Fibroblast of skin of abdomen (primary cell): ENCODE measurements at places on chromosomes 1 and 21.
A peak's percentile ranks its signal among the peaks of the same experiment; 100 is the strongest.

- peak; percentile 20 for DNase-seq
Measured at GRCh38 chr1:103489935-103490334, 35.6 kb upstream of the RNPC3 start.

DNA sequence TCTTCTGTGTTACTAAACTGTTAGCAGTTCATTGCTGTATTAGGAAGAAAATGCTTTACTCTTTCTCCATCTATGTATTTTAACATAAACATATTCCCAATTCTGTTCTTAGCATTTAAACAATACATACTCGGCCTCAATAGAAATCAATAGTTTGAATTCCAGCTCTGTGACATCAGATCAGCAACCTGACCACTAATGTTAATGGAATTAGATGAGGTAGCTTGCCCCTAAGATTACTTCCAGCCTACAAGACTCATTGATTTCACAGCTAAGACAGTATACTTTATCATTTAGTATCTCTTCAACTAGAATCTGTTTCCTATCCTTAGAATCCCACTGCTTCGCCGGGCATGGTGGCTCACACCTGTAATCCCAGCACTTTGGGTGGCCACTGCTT lies 38.9 kb downstream of the EPRS1 start:
- DNase-seq: peak; percentile 27

DNA sequence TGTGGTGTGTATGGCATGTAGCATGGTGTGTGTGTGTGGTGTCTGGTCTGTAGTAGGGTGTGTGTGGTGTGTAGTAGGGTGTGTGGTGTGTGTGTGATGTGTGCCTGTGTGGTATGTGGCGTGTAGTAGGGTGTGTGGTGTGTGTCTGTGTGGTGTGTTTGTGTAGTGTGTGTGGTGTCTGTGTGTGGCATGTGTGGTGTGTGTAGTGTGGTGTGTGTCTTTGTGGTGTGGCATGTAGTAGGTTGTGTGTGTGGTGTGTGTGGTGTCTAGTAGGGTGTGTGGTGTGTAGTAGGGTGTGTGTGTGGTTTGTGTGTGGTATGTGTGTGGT lies 85.5 kb downstream of the SYT2 start:
- DNase-seq: no peak

DNA sequence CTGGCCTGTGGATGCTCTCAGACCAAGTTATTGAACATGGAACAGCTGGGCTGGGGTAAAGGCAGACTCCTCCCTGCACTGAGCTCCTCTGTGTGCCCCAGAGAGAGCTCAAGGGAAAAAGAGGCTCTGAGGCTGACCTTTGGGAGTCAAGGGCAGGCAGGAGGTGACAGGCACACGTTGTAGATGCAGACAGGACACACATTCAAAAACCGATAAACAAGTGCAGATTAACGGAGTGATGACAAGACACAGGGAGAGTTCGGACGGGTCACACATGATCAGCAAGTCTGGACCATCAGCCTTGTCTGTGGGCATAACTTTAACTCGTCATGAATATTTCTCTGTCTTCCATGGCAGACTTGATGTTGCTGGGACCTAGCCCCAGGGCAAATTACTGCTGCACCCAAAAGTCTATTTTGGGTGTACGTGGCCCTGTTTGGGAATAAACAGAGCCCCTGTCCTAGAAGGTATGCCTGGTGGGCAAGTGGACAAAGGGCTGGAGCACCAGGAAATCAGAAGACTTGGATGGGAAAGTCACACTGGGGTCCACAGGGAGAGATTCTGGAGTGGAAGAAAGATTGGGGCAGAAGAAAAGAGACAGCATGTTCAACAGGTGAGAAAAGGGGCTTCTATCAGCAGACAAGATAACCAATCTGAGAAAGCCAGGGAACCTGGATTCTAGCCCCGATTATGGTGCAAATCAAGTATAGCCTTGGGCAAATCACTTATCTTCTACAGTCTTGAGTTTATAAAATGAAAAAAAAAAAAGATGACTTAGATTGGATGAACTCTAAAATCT lies 74.9 kb downstream of the PLXNA2 start:
- no peak for DNase-seq

- DNase-seq: peak; percentile 43
Measured at GRCh38 chr1:31984419-31985347, 29.0 kb upstream of the KHDRBS1 start.

DNA sequence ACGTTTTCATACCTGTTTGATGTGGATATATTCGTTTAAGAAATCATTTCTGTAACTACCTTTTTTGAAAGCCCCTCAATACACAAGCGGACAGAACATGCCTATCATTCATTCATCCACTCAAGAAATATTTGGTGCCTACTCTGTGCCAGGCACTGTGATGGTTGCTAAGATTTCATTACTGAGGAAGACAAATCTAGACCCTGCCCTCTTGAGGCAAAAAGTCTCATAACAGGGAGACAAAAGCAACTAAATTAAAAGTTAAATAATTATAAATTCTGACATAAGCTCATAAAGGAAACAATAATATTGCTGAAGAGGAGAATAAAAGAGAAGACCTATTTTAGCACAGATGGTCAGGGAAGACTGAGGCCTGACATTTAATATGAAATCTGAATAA lies 203.5 kb upstream of the ZNHIT6 start:
- DNase-seq: no peak

DNA sequence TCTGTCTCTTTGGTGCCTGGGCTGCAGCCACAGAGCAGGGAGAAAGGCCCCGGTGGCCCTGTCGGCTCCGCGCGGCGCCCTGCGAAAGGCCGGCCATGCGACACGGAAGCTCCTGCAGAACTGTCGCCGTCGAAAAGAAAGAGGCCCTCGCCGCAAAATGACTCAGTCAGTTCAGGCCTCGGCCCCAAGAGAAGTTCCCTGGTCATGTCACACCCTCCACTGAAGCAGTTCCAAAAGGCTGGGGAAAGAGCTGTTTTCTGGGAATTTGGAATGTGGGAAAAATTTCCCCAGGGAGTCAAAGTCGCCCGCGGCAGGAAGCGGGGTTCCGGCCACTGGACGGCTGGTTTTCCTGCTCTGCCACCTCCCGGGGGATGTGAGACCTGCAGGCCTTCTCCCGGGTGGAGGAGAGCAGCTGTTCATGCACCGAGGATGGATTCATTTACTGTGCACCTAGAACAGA lies 115.8 kb upstream of the ZNF678 start:
- DNase-seq: peak; percentile 39
